Renal cortical epithelial cell (primary cell): ENCODE measurements at places on chromosomes 4 and X. TPM values are rescaled to one million over a fixed set of nuclear protein-coding genes. Genes with fewer than 3 reads are reported as not detected.

Gene TRIML2
- total RNA-seq: not detected in 2 replicates

Gene TECRL
- not detected in 2 replicates for total RNA-seq

Gene DOK7
- 10.7 and 24.7 TPM in 2 replicates for total RNA-seq

Gene SHROOM4
- total RNA-seq: 4.9 and 12.7 TPM in 2 replicates

Gene TCEAL7
- total RNA-seq: 2.8 and 8.2 TPM in 2 replicates

Gene PPARGC1A
- total RNA-seq: 2.3 and 62.4 TPM in 2 replicates

Gene MSX1
- 0.15 and 0.69 TPM in 2 replicates for total RNA-seq

Gene CENPVL2
- not detected in 2 replicates for total RNA-seq

Gene AMBN
- not detected in 2 replicates for total RNA-seq

Gene SYP
- 0.10 and 0.52 TPM in 2 replicates for total RNA-seq

Gene USP26
- not detected in 2 replicates for total RNA-seq

Gene KANTR
- total RNA-seq: 3.0 and 9.2 TPM in 2 replicates

Gene GIMD1
- total RNA-seq: not detected in 2 replicates

Gene MAGEE1
- total RNA-seq: 1.0 and 3.3 TPM in 2 replicates

Gene SLIT2
- total RNA-seq: 3.5 and 4.1 TPM in 2 replicates

Gene CORIN
- 0.15 TPM in 1 of 2 replicates, not detected in the other for total RNA-seq

DNA sequence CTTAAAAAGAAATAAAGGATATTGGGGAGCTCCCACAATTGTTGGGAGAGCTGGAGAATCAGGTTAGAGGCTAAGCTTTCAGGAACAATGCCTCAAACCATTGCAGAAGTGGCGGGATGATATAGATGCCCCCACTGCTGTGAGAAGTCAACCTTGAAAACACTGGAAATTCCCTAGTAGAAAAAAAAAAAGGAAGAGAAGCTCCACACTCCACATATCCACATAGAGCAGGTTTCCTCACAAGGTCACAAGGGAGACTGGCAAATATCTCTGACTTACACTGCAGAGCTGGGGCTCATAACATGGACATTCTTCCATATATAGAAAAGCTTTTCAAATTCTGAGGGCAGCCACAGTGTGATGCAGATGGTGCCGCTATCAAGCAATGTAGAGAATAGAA, 22.7 kb upstream of the OGT start:
- no peak for DNase-seq

- DNase-seq: no peak
Measured at GRCh38 chr4:6940744-6941137, 31.1 kb downstream of the TBC1D14 start.

DNA sequence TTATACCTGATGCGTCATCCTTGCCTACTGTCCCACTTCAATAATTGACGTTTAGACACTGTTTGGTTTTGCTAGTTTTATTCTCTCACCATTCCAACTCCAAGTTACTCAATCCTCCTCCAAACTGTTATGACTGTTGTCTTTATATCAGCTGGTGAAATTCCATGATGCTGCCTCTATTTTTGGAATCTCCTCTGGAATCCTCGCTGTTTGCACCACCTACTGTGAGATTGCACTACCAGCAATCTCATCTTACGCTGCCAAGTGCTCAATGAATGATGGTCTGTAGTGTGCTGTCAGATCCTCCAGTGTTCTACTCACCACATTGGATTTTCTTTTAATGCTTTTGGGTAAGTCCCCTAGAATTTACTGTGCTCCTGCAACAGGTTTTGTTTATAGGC, 13.2 kb upstream of the PCDH18 start:
- DNase-seq: no peak

DNA sequence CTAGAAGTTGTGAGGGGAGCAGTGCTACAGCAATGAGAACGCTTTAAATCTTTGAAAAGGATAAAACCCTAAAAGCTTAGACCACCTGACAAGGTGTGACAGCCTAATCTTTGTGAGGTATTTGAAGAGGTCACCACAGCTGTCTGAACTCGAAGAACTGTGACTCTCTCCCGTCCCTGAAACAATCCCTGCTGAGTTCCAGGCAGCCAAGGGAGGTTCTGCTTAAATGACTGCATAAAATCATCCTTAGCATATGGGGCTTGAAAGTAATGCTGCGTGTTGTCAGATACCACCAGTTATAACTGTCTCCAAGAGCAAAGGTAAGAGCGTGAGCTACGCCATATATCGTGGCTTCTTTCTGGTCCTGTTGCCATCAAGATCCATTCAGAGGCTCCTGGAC, 696.3 kb downstream of the PCDH7 start:
- no peak for DNase-seq

GRCh38 chrX:48897625-48898306, at the start of the genes PQBP1 and TIMM17B:
Gene PQBP1, plus strand, starts transcription at chrX:48897930. Its CDS starts 580 bp downstream, at chrX:48898510.
Gene TIMM17B, minus strand, starts transcription at chrX:48897768. Its CDS starts 19 bp downstream, at chrX:48897749.
- DNase-seq: peak; percentile 93

DNA sequence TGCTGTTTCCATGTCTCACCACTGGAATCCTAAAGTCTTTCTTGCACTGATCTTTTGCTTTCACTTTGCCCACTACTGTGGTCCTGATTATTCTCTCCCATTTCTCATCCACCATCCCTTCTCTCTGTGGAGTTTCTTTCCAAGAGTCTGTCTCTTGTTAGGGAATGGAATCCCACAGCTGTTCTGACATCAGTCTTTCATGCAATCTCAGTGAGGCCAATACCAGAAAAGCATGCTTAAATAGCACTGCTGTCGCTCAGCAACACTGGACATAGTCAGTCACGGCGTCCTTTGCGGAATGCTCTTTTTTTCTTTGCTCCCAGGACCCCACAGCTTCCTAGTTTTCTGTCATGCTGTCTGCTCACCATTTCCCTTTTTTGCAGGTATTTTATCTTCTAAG, 20.1 kb downstream of the SLITRK4 start:
- no peak for DNase-seq

- DNase-seq: no peak
Measured at GRCh38 chr4:125710766-125711165, 396.0 kb downstream of the FAT4 start.

- no peak for DNase-seq
Measured at GRCh38 chrX:131330735-131331134, 41.6 kb upstream of the IGSF1 start.

- no peak for DNase-seq
Measured at GRCh38 chr4:184617600-184618196, 31.5 kb downstream of the CASP3 start.

- no peak for DNase-seq
Measured at GRCh38 chr4:1030559-1030958, 19.1 kb downstream of the FGFRL1 start.

GRCh38 chrX:132716006-132716405, 227.2 kb upstream of the MBNL3 start:
- no peak for DNase-seq

DNA sequence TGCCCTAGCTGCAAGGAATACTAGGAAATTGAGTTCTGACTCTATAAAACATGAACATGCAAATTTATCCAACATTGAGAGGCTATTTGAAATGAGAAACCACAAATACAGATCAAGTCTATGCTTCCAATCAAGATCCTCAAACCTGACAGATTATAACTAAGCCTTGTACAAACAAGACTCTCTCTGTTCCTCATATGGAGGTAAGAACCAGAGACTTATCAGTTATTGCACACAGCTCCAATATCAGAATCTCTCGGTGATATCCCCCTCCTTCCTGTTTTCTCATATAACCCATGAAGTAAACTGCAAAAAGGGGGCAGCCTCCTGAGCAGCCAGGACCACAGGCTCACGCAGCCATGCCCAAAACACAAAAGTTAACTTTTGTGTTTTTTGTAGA, 36.5 kb downstream of the FBXW7 start:
- no peak for DNase-seq

DNA sequence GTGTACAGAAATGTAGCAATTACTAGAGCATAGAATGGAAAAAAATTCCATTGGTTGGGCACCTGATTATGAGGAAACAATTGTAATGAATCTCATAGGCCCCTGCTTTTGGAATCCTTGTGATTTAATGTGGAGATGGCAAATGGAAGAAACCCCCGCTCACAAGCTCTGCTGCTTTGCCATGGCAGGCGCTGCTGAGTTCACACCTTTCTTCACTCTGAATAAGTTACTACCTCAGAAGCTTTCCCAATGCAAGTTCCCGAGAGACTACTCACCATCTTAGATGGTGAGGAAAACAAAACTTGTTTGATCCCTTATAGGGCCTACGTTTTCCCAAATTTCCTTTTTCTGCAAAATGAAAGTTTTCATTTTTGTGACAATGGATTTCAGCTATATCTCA, 266.6 kb upstream of the TAPT1 start:
- DNase-seq: no peak

DNA sequence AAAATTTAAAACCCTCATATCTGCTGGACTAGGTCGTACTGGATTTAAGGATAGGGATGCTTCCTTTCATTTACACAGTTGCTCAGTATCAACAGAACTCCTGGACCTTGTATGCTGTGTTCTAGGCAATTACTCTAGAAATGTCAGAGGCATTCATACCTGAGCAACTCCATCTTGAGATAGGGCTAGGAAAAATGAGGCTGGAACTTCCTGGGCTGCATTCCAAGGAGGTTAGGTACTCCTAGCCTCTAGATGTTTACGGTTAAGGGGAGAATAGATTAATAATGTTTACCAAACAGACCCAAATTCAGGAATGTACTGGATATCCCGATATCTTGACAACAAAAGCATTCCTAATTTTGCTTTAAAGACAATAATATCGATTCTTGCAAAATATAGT, 84.7 kb upstream of the NLGN4X start:
- no peak for DNase-seq

GRCh38 chr4:130747842-130748241, 1651.9 kb downstream of the C4orf33 start:
- DNase-seq: peak; percentile 18

GRCh38 chr4:82694046-82694445, 104.5 kb downstream of the SCD5 start:
- no peak for DNase-seq

DNA sequence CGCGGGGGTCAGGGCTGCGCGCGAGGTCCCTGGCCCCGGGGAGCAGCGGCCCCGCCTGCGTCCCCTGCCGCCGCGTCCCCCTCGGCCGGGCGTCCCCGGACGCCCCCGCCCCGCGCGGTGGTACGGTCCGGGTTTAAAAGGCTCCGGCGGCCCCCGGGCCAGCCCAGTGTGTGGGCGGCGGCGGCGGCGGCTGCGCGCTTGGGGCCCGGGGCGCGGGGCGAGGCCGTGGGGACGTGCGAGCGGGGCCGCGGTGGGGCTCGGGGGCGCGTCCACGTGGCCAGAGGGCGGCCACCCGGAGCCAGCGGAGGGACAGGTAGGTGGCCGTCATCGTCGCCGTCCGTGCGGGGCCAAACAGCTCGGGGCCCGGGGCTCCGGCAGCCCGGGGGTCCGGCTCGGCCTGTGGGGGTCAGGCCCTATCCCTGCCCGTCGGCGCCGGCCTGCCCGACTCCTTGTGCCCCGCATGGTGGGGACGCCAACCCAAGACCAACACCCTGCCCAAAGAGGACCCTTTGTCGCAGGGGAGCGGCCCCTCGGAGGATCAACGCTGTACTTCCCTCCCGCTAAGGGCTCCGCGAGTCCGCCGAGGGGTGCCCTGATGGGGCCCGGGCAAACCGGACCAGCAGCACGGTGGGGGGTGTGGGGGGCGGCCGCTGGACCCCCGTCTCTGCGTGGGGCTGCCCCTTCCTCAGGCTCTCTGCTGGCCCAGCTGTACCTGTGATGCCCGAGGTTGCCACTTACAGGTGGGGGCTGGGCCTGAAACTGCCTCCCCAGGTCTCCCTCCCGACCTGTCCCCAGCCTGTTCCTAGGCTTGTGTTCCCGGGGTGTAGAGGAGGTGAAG, at the start of gene PLXNA3:
Gene PLXNA3 (plus strand): TSS at position 166 of the 838 bp plus-strand sequence. CDS start 1,903 bp downstream, outside the sequence.
- DNase-seq: no peak

- no peak for DNase-seq
Measured at GRCh38 chr4:186651181-186651603, 72.5 kb downstream of the FAT1 start.

GRCh38 chr4:26081795-26082498, 167.9 kb downstream of the SMIM20 start:
- DNase-seq: peak; percentile 75

GRCh38 chr4:148359769-148360168, 82.4 kb downstream of the NR3C2 start:
- DNase-seq: peak; percentile 8

DNA sequence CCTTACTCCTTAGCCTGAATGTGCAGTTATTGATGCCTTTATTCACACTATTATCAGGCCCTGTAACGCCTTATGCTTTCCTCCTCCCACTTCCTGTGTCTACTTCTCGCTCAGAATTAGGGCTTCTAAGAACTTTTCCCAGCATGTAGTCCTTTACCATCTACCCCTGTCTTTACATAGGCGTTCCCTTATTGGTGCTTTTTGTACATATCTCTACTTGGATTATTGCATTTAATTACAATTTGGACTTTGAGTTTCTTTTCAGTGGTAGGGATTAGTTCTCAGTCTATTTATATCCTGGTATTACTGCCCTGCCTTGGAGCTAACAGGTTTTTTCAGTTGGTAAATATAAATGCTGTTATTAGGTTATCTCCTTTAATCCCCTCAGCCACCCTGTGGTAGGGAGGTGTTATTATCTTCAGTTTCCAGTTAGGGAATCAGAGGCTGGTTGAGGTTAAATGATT, 84.0 kb downstream of the RBPJ start:
- DNase-seq: no peak

DNA sequence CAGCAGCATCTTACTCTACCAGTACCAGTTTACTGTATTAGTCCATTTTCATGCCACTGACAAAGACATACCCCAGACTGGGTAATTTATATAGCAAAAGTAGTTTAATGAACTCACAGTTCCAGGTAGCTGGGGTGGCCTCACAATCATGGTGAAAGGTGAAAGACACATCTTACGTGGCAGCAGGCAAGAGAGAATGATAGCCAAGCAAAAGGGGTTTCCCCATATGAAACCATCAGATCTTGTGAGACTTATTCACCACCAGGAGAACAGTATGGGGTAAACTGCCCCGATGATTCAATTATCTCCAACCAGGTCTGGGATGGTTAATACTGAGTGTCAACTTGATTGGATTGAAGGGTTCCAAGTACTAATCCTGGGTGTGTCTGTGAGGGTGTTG, 69.3 kb downstream of the YIPF6 start:
- DNase-seq: no peak

DNA sequence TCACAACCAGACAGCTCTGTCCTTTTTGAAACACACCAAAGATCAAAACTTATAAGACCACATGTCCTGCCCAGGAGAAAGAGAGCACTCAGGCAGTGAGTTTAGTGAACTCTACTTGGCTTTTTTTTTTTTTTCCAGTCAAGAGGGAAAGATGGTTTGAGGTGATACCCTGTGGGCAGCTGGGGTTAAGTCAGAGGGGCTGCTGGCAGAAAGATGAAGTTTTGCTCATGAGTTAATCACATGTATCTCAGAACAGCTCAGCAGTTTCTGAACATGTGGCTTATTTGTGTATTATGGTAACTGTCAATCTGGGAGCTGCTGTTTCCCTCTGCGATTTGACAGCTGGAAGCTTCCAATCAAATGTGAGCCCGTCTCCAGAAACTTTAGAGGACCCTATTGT, 56.4 kb upstream of the MAP3K15 start:
- no peak for DNase-seq

DNA sequence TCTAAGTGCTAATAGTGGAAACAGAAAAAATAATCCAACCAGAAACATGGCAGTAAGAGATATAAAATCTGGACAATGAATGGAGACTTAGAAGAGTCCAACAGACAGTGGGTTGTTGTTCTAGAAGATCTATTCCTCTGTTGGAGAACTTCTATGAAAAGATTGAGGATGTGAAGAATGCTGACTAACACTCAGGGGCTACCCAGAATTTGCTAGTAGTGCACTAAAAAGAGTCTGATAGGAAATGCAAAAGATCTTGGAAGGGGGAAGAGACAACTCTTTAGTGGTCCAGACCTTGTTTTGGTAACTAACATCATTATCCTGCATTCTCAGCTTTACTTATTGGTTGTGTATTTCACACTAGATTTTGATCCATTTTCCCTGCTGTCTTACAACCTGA, 77.9 kb downstream of the SMARCA1 start:
- DNase-seq: no peak
